ENCODE measurements at places on chromosomes 2 and 18. TPM values are rescaled to one million over a fixed set of nuclear protein-coding genes. Genes with fewer than 3 reads are reported as not detected.
A peak's percentile ranks its signal among the peaks of the same experiment; 100 is the strongest.

GRCh38 chr2:73163483-73164367 is 38.6 kb upstream of the NOTO start:
- H3K36me3 ChIP-seq, result no peaks in the 10 kb centered on the region
- no peak overlapping the region for H3K4me3 ChIP-seq
- no peaks in the 10 kb centered on the region for H3K4me1 ChIP-seq
- peaks cover 13% of the 10 kb centered on the region for H3K27me3 ChIP-seq
- H3K27ac ChIP-seq, result no peak overlapping the region

The TCF23 gene
- total RNA-seq, result not detected

The MBP gene
- 101 TPM for total RNA-seq

GRCh38 chr2:231708773-231709635 is 679 bp downstream of the PTMA start:
- DNase-seq, result peak; percentile 66
- H3K4me3 ChIP-seq, result peak overlapping the region; percentile 97
- peak overlapping the region; percentile 93 for H3K27ac ChIP-seq
- peaks cover 46% of the 10 kb centered on the region for H3K4me1 ChIP-seq
- no peaks in the 10 kb centered on the region for H3K27me3 ChIP-seq

The SAG gene
- 0.02 TPM for total RNA-seq

The CDH7 gene
- total RNA-seq, result not detected

DNA sequence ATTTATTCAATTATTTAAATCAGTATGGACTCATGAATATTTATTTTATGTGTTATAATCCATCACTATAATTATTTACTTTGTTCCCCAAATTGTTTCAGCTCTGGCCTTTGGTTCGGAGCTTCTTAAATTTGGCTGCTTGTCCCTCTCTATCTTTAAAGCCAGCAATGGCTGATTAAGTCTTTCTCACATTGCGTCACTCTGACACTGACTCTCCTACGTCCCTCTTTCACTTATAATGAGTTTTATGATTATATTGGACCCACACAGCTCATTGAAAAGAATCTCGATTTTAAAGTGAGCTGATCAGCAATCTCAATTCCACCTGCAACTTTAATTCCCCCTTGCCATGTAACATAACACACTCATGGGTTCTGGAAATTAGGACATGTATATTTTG is 185.2 kb upstream of the SLC39A10 start:
- DNase-seq, result no peak
- peaks cover 3% of the 10 kb centered on the region for H3K36me3 ChIP-seq
- peaks cover 5% of the 10 kb centered on the region for H3K4me1 ChIP-seq
- H3K4me3 ChIP-seq, result no peak overlapping the region

DNA sequence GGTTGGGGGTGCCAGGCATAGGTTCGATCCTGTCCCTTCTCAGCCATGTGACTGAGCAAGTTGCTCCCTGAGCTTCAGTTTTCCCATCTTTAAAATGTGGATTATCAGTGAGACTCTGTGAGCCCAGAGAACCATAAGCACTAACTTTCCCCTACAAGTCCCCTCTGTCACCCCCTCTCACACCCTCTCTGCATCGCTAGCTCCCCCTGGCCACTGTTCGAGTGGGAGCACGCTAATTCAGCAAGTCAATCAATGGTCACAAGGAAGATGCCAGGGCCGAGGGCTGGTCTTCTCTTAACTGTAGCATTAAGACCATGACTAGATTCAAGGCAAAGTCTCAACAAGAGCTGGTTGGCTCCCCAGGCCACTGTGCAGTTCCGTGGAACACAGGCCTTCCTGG is 66.2 kb downstream of the BCL2L11 start:
- H3K27me3 ChIP-seq, result peaks cover 9% of the 10 kb centered on the region
- no peaks in the 10 kb centered on the region for H3K4me1 ChIP-seq
- H3K36me3 ChIP-seq, result no peaks in the 10 kb centered on the region
- no peak for DNase-seq
- no peak overlapping the region for H3K27ac ChIP-seq

The CCDC102B gene
- 3.3 TPM for total RNA-seq

The PRLH gene
- not detected for total RNA-seq

Data from activated T-cell treated with anti-CD3 and anti-CD28 coated beads, Interleukin-2, amount 50 U/mL, for 72 hours (primary cell).